ENCODE measurements at places on chromosomes 12 and 14.
A peak's percentile ranks its signal among the peaks of the same experiment; 100 is the strongest.

DNA sequence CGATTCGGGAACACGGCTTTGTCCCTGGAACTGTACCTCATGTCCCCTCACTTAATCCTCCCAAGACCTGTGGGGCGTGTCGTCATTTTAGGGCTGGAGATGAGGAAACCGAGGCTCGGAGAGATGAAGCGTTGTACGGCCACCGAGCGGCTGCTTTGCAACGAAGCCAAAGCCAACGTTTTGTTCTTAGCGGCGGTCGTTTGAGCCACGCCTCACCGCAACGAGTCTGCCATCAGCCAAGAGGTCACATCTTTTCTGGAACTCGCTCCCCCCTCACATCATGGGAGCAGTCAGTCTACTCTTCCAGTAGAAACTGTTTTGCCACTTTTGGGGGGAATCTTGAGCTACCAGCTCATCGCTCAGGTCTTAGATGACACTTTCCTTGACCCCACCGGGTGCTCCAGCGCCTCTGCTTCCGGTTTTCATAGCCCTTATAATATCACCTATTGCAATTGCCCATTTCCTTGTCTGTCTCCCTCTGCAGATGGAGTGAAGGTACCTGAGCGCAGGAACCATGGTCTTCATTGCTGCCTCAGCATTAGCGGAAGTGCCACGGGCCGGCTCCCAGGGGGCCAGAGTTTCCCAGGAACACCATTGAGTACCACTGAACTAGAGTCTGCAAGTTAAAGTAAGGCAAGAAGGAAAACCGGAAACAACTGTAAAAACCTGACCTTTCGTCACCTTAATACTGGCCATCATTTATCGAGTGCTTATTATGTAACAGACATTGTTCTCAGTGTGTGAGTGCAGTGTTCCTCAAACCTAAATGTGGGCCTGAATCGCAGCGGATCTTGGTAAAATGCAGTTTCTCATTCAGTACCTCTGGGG, 19.6 kb downstream of the NINJ2 start:
- no peak for DNase-seq

DNA sequence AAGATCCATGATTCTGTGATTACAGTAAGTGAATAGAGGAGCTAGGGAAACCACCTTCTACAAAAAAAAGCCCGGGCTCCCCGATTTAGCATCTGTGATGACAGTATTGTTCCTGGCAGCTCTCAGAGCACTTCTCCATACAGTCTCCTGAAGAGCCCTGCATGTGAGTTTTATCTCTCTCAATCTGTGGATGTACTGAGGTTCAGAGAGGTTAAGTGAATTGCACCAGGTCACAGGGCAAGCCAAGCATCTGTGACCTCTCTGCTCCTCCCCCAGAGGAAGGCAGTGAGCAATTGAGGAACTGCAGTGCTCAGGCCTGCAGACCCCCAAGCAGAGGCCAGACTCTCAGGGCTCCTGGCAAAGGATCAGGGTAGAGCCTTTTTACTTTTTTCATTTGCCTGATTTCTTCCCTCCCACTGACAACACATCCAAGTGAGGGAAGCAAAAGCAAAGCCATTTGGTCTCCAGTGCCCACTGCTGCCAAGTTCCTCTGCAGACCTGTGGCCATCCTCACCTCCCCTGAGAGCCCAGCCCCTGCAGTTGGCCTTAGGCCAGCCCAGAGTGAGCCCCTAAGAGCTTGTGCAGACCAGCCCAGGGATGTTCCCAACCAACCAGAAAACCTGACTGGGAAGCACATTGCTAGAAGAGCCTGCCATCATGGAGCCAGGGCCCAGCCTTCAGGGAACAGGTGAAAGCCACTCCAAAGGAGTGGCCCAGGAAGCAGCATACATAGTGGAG, 47.6 kb upstream of the PNMA1 start:
- no peak for DNase-seq

DNA sequence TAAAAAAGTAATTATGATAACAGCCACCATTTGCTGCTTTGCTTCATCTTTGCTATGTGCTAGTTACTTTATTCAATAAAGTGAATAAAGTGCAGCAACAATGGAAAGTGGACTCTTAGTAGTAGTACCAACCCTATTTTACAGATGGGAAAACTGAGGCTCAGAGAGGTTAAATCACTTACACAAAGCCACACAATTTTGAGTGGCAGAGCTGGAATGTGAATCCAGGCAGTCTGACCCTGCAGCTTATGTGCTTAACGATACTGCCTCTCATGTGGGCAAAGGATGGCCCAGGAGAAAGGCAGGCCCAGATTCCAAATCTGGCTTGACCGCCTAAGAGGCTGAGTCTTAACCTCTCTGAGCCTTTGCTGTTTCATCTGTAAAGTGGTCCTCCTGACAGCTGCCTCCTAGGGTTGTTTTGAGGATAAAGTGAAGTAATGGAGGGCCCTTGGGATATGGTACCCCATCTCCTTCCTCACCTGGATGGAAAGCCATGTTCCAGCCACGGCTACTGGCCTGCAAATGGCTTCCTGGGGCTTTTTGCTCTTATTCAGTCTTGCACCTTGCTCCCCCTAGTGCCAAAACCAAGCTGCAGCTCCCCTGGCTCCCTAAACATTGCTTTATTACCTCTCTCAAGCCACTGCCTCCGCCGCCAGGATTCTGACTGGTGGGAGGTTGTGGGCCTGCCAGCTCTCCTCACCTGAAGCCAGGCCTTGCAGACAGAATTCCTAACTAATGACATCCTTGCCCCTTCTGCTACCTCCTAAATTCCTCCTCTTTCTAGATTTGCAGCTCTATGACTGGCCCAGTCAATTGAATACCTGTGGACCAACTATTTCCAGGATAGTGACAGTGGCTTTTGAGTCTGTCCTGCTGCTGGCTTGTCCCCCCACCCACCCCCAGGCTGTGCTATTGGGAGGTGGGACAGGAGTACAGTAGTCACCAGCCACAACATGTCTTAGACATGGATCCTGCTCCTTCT, 283.3 kb upstream of the PWP1 start:
- peak; percentile 18 for DNase-seq

- no peak for DNase-seq
These were observed 62.0 kb upstream of the PYGL start for GRCh38 chr14:51006324-51006723.

DNA sequence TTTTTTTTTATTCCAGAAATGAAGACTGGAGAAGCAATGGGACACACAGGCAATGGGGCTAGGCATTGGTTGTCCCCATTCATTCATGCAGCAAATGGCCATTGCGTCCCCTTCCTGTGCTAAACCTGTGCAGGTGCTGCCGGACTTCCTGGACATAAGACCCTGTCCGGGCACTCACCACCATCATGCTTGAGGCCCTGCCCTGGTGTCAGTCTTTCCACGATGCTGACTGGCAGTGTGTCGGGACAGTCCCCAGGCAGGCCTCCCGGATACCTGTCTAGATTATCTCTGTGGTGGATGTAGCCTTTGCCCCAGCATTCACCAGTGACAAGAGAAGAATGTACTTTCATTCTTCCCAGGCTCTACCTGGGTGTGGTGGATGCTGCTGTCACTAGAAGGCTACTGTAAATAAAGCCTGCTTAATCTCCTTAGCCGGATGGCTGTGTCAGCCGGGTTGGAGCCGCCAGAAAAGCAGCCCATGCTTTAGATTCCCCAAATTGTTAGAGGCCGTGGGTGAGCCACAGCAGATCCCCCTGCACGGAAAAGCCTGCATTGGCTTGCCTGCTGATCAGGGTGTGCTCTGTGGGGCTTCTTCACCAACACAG, 94.5 kb upstream of the PARP11 start:
- DNase-seq, result no peak
